Myocyte (in vitro differentiated cells): ENCODE measurements at places on chromosomes 16 and 17.

DNA sequence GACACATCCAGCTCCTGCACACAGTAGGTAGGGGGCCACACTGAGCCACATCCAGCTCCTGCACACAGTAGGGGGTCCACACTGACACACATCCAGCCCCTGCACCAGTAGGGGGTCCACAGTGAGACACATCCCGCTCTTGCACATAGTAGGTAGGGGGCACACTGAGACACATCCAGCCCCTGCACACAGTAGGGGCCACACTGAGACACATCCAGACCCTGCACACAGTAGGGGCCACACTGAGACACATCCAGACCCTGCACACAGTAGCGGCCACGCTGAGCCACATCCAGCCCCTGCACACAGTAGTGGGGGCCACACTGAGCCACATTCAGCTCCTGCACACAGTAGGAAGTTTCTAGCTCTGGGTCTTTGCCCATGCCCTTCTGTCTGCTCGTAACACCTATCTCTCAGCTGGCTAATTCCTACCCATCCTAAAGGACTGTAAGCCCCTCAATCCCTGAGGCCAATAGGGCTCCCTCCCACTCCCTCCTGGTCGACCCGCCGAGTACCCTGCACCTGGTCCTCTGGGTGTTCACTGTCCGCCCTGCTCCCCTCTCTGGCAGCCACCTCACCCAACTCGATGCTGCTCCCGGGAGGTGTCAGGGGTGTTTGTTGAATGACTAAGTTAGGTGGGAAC is 9.4 kb upstream of the ATP2A3 start:
- no peak for DNase-seq

DNA sequence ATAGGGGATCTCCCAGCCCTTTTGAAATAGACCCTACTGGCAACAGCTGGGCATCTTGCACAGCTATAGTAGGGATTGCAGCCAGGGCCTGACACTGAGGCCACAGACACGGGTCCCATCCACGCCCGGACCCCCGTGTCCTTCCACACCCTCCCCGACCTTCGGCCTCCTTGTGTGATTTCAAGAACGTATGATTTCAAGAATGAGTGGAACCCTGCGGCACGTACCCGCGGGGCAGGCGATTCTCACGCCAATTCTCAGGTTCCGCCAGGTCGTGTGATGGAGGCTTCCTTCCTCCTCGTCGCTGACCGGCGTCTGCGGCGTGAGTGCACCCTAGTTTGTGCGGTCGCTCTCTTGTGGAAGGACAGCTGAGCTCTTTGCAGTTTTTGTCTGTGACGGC is 56.3 kb upstream of the GNG13 start:
- no peak for DNase-seq

DNA sequence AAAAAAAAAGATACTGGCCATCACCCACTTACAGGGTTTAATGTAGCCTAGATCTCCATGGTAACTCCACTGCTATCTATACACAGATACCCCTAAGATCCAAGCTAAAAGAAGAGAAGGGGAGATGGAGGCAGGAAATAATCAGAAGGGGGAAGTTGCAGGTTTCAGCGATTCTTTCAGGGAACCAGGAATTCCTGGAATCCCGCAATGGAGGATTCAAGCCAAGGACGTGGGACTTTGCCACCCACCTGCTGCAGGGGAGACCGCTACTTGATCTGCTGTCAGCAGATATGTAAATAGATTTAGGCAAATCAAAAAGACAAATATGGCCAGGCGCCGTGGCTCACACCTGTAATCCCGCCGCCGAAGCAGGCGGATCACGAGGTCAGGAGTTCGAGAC is 121.1 kb downstream of the AIPL1 start:
- no peak for DNase-seq

DNA sequence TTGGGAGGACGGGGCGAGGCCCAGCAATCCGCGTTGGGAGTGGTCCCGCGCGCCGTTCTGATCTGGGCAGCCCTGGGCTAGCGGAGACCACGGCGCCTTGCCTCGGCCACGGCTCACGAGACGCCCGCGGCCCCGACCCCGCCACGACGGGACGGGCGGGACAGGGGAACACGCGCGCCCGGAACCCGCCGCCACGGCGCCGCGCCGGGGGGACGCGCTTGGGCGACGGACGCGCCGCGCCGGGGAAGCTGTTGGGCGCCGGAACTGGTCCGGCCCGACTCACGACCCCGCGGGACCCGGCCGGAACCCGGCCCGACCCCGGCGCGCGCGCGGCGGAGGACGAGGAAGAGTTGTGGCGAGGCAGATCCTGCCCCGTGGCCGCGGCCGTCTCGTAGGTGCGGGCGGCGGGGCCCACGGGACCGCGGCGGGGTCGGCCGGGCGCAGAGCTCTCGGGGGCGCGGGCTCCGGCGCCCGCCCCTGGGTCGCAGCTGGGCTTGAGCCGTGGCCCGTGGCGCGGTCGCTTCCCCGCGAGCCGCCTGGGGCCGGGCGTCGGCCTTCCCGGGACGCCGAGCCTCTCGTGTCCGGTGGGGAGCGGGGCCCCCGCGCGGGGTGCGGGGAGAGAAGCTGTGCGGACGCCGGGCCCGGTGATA is at the start of gene ACSF3:
ACSF3 (plus strand) TSS at position 251 of the 650 bp plus-strand sequence. CDS start 6,830 bp downstream, outside the sequence.
- DNase-seq, result peak; percentile 59
